Pulmonary artery endothelial cell (primary cell): ENCODE measurements at places on chromosomes 7 and 10. TPM values are rescaled to one million over a fixed set of nuclear protein-coding genes. Genes with fewer than 3 reads are reported as not detected.

Gene DLX5
- not detected in 2 replicates for total RNA-seq

Gene UNC5B
- 1.3 and 8.0 TPM in 2 replicates for total RNA-seq

Gene CYP51A1
- 123 and 245 TPM in 2 replicates for total RNA-seq

Gene CYP2E1
- 0.13 TPM in 1 of 2 replicates, not detected in the other for total RNA-seq

Gene EEPD1
- 0.28 and 0.33 TPM in 2 replicates for total RNA-seq

Gene KLLN
- 0.25 and 0.26 TPM in 2 replicates for total RNA-seq

Gene OIT3
- 0.07 TPM in 2 replicates for total RNA-seq

Gene ELFN1
- total RNA-seq = 0.79 and 1.2 TPM in 2 replicates

Gene AKR1C8
- total RNA-seq = not detected in 2 replicates
